ENCODE measurements at places on chromosomes 7 and 10.

GRCh38 chr10:54368984-54369383 is 432.0 kb downstream of the PCDH15 start:
- no peak for DNase-seq

GRCh38 chr7:106041140-106041717 is 70.9 kb downstream of the SYPL1 start:
- peak; percentile 59 for DNase-seq

GRCh38 chr7:69610374-69611084 is 12.3 kb downstream of the AUTS2 start:
- no peak for DNase-seq

DNA sequence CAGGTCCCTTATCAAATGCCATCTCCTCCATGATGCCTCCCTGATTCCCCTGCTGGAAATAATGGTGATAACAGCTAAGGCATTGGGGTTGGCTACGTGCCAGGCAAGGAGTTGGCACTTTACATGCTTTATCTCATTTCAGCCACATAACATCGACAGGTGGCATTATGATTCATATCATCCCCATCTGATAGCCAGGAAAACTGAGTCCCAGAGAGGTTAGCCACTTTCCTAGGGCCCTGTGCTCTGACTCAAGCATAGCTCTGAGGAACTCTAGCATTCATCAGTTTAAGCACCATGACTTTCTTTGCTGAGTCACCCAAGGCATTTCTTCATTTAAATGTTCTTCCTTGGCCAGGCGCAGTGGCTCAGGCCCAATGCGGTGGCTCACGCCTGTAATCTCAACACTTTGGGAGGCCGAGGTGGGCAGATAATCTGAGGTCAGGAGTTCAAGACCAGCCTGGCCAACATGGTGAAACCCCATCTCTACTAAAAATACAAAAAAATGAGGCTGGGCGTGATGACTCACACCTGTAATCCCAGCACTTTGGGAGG is 6.6 kb downstream of the LEP start:
- DNase-seq: peak; percentile 15

DNA sequence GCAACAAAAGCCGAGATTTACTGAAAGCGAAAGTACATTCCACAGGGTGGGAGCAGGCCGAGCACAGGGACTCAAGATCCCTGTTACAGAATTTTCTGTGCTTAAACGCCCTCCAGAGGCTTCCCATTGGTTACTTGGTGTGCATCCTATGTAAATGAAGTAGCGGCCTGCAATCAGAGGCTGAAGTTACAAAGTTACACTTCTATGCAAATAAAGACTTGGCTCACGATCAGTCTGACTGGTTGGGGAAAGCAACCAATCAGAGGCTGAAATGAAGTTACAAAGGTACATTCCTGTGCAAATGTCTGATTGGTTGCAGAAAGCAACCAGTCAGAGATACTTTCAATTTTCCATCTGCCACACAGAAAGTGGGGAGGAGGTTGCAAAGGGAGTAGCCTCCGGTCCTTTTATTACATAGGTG is 4.1 kb downstream of the ACBD7 start:
- DNase-seq: peak; percentile 63

- no peak for DNase-seq
Measured at GRCh38 chr7:134920026-134920753, 66.1 kb upstream of the AGBL3 start.

DNA sequence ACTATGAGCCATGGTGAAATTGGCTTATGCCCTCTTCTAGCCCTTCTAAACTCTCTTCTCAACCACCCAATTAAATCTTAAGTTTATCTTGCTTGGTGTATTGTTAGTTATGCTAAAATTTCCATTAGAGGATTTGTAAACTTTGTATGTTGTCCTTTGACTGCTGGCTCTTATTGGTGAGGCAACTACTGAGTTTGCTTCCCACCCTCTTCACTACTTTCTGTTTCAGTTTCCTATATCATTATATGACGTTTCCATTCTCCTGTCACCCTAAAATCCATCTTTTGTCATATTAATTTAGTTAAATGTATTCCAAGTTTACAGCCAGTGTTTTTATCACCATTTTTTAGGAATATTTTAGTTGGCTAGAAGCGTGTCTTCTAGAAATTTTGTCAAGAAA is 80.9 kb upstream of the VWC2 start:
- no peak for DNase-seq

- peak; percentile 88 for DNase-seq
Measured at GRCh38 chr7:150368096-150368883, at the start of gene REPIN1. TSS of gene REPIN1 (plus strand) at chr7:150368822. CDS start at chr7:150369712, 890 bp downstream.

DNA sequence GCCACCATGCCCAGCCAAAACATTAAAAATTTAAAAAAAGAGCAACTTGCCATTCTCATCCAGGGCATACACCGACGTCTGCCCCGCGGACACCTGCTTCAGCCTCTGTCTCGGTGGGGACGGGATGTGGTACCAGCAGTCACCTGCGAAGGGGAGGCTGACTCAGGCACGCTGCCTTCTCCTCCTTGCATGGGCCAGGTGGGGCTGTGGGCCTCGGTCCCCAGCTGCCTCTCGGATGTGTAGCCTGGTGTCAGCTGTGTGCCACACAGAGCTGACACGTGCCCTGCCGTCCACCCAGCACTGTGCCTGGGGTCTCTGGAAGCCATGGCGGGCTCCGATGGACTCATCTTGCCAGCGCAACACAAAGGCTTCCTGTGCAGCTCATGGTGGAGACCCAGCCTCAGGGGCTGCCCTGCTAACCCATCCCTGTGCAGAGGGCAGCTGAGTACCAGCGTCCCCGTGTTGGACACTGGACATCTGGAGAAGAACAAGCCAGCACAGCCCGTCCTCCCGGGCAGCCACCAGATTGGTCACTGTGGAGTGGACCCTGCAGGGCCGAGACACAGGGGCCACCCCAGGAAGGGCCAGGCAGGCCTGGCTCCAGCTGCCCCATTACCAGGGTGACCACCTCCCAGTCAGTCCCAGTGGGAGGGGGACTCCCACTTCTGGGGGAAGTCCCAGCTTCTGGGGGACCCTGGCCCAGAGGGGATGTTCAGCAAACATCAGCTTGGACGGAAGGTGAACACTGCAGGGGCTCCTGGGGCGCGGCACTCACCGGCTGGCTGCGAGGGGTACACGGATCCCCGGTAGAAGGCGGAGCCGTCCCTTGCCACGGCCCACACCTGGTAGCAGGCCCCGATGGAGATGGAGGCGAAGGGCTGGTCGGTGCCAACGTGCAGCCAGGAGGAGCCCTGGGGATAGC is 10.6 kb downstream of the BHLHA15 start:
- no peak for DNase-seq

GRCh38 chr10:102246261-102246660 is 929 bp downstream of the GBF1 start:
- DNase-seq: no peak

DNA sequence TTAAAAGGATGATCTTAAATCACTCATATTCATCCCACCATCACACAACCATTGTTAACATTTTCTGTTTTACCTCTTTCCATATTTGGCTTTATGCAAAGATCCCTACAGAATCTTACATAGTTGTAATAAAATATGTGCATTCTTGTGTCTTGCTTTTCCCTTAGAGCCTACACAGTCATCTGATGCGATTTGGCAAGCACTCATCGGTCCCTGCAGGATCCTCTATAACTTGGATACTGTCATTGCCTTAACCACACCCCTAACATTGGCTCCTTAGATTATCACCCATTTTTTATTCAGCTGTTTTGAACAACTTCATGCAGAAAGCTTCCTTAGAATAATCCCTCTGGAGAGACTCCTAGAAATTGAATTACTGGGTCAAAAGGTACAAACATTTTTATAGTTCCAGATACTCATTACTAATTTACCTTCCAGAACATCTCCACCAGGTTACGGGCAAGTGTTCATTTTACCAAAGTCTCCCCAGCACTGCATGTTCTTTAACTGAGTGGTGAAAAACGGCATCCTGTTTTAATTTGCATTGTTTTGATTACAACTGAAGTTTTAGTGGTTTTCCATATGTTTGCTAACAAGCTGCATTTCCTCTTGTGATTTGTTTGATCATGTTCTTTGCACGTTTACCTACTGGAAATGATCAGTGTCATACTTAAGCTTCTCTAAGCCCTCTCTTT is 268.3 kb downstream of the GRID1 start:
- DNase-seq: no peak

DNA sequence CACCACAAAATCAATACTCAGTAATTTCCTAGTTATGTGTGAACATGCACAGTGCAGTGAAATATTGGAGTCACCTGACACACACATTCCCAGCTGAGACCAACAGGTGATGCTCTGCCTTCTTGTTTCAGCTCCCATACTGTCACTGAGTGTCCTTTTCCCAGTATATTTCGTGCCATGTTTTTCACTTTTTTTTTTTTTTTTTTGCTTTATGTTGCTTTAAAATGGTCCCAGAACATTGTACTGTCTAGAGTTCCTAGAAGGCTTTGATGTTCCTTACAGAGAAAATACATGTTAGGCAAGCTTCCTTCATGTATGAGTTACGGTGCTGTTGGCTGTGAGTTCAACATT is 45.6 kb downstream of the ELAPOR2 start:
- DNase-seq: no peak

GRCh38 chr10:16381083-16381482 is 55.7 kb upstream of the PTER start:
- no peak for DNase-seq

- no peak for DNase-seq
Measured at GRCh38 chr10:123993534-123994416, 99.6 kb downstream of the CHST15 start.

GRCh38 chr10:59891936-59892335 is 14.4 kb downstream of the CCDC6 start:
- DNase-seq: no peak

- no peak for DNase-seq
Measured at GRCh38 chr10:103843854-103844570, 11.4 kb downstream of the SH3PXD2A start.

DNA sequence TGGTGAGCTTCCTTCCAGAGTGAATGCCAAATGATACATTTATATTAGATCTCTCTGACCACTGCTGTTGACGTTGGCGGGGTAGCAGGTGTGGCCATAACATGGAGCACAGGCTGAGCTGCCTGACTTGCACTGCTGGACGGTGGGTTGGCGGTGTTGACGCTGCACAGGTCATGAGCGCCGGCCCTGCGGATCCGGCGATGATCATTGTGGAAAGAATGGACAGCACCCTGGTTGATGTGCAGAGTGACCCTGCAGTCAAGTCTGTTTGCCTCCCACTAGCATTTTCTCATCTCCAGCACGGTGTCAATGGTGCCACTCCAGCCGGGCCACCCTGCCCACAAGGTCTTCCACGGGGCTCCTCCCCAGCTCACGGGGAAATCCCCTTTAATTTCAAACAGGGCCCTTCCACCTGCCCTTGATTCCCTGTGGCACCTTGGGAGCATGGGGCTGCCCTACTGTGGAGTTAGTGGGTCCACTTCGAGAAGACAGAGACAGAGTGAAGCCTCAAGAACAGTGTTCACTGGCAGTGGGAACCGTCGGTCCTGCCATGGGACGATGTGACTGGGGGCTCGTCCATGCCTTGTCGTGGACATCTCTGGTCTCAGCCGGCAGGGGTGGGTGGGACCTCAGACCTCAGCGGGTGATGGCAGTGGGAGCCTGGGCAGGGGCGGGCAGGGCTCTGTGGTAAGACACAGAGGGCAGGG is 613.5 kb downstream of the PTPRN2 start:
- DNase-seq: no peak

DNA sequence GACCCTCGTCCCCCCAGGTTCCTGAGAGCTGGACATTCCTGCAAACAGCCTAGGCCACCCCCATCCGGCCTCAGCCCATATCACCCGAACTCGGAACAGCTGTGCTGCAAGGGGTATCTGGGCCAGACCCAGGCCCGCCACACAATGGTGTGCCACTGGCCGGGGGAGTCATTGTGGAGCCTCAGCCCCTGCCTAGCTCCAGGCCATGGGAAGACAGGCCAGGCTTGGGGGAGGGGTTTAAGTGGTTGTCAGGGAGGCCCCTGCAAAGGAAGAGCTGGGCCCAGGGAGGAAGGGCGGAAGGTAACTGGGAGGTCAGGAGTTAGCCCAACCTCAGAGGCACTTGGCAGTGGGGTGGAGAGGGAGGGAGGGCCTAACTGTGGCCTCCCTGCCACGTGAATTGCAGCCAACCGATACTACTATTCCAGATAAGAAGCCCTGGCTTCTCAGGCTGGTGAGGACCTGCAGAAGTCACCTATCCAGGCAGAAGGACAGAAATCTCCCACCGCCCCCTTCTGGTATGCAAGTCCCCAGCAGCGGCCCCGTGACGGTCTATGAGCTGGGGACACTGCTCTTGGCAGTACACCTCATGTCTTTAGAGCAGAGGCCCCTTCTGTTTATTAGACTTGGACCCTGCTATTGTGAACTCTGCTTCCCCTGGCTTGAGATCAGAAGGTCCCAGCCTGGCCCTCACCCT is 26.8 kb downstream of the VSIR start:
- DNase-seq: peak; percentile 66

GRCh38 chr7:151923097-151923876 is 33.0 kb upstream of the GALNTL5 start:
- DNase-seq: no peak

DNA sequence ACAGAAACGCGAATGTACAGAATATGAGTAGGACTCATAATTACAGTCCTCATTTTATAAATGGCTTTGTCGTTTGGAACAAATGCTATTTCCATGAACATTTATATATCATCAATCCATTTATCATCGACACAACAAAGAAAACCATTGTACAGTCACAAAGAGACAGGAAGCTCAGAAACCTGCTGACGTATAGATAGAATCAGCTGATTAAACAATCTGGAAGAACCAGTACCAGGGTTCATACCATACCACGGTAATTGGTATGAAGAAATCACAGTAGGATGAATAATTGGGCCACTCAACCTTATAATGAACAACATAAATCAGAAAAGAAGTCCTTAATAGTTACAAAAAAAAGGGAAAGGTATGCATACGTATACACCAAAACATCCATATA is 295.0 kb downstream of the PARD3 start:
- no peak for DNase-seq

DNA sequence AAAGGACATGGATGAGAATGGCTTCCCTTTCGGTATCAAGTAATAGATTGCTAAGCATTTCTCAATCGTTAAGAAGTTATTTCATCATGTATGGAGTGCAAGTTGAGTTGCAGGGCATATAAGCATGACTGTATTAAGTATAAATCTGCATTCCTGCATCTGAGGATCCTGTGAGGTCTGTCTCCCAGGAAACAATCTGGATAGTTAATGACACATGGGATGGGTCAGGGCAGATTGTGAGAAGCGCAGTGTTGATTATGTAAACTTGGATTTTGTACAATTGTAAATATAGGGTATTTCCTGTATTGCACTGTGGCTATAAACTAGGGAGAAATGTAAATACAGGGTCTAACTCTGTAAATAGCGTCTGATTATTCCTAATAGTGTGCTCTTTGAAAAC is 102.6 kb downstream of the PLXDC2 start:
- no peak for DNase-seq

- no peak for DNase-seq
Measured at GRCh38 chr7:41592236-41592635, 110.7 kb downstream of the INHBA start.

DNA sequence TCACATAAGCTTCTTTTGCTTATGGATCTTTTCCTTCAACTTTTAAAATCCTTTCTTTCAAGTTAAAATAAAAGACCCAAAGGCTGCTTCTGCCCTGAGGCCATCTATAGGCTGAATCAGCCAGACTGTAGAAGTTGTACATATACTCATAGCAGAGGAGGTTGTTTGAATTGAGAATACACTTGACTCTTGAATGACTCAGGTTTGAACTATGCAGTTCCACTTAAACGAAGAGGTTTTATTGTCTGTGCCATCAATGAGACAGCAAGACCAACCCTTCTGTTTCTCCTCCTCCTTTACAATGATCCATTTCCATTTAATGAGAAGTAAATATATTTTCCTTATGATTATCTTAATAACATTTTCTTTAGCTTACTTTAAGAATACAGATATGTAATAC is 5.8 kb downstream of the ZNF365 start:
- no peak for DNase-seq

- no peak for DNase-seq
Measured at GRCh38 chr10:42149027-42149700, 489.2 kb downstream of the ZNF33B start.
